ENCODE measurements at places on chromosomes 6 and 20.

DNA sequence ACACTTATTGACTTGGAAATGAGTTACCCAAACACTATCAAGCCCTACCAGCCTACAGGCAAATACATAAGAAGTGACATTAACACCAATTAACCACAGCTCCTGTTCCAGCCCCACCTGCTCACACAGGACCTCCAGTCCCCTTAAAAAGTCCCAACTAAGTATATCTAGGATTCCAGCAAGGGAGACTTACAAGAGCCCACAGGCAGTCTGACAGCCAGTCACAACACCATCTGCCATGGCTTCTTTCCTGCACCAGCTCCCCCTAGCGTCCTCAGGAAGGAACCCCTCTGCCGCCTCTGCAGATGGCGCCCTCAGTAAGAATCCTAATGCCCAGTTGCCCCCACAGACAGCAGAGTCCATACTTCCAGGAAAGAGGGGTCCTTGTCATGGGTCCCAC lies 122.1 kb downstream of the HIVEP2 start:
- no peak for DNase-seq

DNA sequence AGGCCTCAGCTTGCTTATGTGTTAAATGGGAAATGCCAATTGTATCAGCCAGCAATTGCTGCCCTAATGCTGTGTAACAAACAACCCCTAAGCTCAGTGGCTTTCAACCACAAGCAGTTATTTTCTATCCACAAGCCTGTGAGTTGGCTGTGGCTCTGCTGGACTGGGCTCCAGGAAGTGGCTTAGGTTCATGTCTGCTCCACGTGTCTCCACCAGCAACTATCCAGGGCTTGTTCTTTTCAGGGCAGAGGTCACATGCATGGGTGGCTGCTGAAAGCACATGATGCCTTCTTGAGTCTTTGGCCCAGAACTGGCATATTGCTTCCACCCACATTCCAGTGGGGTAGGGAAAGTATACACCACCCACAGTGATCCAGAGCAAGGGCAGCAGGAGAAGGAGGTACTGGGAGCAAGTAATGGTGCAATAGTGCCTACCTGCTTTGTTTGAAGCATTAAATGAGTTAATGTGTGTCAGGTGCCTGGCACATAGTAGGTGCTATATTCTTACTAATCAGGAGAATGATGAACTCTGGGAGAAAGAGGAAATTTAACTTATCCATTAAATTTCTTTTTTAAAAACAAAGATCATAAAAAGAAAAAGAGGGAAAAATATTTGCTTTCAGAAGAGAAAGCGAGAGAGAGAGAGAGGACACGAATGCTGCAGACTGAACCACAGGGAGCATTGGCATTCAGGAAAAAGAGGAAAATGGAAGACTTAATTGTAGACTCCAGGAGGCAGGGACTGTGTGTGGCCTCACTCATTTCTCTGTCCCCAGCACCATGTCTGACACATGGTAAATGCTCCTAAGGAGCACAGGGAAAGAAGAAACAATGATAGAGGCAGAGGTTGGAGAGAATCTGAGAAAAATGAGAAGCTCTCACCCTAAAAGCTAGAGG lies 25.2 kb upstream of the RNF24 start:
- peak; percentile 73 for DNase-seq

DNA sequence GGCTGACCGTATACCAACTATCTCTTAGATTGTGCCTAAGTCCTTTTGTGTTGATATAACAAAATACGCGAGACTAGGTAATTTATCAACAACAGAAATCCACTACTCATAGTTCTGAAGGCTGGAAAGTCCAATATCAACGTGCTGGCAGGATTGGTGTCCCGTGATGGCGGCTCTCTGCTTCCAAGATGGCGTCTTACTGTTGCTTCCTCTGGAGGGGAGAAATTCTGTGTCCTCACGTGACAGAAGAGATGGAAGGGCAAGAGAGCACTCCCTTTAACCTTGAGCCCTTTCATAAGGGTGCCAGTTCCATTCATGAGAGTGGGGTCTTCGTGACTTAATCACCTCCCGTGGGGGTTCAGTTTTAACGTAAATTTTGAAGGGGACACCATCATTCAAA lies 28.1 kb downstream of the RNF144B start:
- DNase-seq = no peak

DNA sequence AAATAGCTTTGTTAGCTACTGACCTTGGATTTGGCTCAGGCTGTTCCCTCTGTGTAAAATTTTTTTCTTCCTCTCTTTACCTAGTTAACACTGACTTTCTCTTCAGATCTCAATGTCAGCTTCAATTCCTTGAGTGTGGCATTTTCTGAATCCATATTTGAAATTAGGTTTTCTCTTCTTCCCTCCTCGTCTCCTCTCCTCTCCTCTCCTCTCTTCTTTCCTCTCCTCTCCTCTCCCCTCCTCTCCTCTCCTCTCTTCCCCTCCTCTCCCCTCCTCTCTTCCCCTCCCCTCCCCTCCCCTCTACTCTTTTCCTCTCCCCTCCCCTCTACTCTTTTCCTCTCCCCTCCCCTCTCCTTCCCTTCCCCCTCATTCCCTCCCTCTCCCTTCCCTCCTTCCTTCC lies 453.3 kb downstream of the BMP2 start:
- DNase-seq = no peak

DNA sequence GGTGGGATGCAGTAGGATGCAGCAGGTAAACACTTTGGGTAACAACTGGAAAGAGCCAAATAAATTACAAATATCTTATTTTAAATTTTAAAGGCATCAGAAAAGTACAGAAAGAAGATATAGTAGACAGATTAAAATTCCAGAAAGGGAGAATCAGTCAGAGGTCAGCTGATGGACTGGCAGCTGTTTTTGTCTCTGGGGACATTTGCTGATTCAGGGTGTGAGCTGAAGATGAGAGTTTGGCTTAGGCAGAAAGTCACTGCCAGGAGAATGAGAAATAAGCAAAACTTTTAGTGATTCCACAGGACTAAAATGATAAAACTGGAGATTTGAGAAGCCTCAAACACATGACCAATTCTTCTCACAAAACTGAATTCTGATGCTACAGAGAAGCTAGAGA lies 39.5 kb downstream of the AHI1 start:
- no peak for DNase-seq

All from HT-29 (cell line).